ENCODE measurements at places on chromosomes 13 and 19. TPM values are rescaled to one million over a fixed set of nuclear protein-coding genes. Genes with fewer than 3 reads are reported as not detected.

DNA sequence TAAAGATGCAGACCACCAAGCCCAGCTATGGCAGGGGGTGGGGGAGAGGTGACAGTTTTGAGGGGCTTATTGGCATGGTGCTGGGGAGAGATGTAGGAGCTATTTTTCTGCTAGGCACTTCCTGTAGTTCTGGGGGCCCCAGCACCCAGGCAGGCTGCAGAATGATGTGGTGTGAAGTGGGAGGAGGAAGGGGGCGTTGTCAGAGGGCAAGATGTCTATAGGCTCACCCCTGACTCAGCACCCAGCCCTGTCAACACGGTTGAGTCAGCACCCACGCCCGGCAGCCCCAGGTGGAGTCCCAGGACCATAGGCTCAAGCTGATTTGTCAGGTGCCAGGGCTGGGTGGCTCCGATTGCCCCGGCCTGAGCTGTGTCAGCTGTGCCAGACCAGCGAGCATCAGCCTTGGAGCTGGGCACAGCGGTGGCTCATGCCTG is 5.8 kb downstream of the KLF2 start:
- peak; percentile 92 for DNase-seq

GSX1 gene
- not detected for total RNA-seq

GRCh38 chr13:70893832-70894231 is 785.6 kb upstream of the KLHL1 start:
- no peak for DNase-seq

DNA sequence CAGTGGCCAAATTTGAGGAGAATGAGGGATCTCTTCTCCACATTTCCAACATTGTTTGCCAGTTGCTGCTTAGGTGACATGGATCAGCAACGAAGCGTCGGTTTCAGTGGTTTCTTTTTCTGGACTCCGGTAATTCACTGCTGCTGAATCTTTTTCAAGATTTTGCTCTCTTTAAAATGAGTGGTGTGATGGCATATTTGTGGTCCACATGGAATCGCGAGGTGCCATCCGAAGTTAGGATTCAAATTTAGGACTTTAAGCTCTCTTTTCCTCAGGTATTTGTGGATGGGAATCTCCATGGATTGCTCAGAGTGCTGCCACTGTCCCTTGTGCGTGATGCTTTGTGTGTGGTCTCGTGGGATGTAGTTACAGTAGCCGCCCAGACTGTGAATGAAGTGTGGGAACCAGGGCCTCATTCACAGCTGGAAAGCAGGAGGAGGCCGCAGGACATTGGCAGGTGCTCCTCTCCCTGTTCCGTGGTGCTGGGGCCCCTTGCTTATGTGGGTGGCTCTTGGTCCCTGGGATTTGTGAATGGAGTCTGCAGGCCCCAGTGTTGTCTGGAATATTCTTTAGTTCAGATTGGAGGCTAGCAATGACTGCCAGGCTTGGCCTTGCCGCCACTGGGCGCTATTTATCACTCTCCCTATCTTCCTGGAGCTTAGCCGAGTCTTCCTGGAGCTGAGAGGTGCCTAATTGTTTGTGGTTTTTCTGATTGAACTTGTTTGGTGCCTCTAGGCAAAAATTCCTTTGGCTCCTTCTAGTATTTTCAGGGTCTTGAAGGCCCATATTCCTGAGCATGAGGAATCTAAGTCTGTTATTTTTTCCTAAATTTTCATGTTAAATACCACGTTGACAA is 1.5 kb downstream of the ILF3 start:
- DNase-seq, result peak; percentile 39

DNA sequence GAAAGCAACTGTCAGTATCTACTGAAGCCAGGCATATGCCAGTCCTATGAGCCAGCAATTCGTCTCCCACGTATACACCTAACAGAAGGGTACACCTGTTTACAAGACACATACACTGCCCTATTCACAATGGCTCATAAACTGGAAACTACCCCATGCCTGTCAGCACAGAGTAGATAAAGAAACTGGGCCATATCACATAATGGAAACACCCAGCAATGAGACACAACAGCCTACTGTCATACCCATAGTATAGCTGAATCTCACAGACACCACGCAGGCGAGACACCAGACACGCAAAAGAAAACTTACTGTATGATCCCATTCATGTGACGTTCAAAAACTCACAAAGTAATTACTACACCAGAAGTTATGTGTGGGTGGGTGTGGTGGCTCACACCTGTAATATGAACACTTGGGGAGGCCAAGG is 15.7 kb downstream of the NOSIP start:
- DNase-seq, result no peak

DNA sequence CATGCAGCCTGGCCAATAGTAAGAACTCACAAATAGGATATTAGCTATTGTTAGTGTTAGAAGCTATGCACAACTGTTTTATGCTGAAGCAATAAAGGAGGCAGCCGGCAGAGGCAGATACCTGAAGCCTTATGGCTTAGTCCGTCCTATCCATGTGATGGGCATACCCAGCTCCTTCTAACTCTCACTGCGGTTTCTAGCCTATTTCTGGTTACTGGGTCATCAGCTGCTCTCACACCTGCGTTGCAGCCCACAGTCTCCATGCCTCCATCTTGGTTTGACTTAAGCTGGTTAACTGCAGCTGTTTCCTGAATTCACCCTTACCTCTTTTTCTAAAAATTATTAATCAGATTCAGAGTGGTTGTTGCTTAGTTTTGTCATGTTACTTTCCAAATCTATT is 40.5 kb upstream of the CNMD start:
- no peak for DNase-seq

SERTM1 gene
- not detected for total RNA-seq

DNA sequence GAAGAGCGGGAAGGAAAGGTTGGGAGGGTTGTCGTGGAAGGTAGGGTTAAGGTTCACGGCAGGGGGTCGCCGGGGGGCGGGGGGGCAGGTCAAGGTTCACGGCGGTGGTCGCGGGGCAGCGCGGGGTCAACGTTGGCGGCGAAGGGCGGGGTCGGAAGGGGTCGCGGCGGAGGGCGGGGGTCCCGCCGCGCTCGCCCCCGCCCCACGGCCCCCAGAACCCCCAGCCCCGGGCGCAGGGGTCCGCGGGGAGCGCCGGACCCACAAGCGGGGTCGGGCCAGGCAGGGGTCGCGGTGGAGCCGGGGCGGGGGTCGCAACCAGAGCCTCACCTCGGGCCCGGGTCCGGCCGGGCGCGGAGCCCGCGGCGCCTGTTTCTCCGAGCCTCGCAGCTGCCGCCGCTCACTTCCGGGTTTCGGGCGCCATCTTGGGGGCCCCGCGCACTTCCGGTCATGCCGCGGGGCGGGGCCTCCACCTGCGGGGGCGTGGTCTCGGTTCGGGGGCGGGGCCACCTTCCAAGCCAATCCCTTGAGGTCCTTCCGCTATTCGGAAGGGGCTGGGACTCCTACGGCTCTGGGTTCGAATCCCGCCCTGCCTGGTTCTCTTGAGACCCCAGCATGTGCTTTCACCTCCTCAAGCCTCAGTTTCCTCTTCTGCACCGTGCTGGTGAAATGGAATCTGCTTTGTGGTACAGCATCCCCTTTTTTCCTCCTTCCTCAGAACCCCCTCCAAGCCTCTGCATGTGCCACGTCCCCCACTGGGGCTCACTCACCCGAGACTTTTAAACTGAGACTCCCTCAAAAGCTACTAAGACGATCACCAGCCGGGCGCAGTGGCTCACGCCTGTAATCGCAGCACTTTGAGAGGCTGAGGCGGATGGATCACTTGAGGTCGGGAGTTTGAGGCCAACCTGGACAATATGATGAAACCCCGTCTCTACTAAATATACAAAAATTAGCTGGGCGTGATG is at the start of gene SBNO2:
Gene SBNO2 (minus strand): TSS at position 424 of the 965 bp plus-strand sequence. CDS start 19,992 bp downstream, outside the sequence.
- peak; percentile 89 for DNase-seq

- DNase-seq, result no peak
Observed at GRCh38 chr13:65149687-65150086, 2080.4 kb downstream of the PCDH9 start.

SYDE1 gene
- 2.7 TPM for total RNA-seq

- DNase-seq, result no peak
Observed at GRCh38 chr13:43985422-43986072, 105.8 kb downstream of the LACC1 start.

GRCh38 chr19:10878253-10878652 is 6.9 kb downstream of the CARM1 start:
- DNase-seq, result no peak

GRCh38 chr13:24381541-24382265 is 72.3 kb downstream of the C1QTNF9 start:
- DNase-seq, result no peak

DNA sequence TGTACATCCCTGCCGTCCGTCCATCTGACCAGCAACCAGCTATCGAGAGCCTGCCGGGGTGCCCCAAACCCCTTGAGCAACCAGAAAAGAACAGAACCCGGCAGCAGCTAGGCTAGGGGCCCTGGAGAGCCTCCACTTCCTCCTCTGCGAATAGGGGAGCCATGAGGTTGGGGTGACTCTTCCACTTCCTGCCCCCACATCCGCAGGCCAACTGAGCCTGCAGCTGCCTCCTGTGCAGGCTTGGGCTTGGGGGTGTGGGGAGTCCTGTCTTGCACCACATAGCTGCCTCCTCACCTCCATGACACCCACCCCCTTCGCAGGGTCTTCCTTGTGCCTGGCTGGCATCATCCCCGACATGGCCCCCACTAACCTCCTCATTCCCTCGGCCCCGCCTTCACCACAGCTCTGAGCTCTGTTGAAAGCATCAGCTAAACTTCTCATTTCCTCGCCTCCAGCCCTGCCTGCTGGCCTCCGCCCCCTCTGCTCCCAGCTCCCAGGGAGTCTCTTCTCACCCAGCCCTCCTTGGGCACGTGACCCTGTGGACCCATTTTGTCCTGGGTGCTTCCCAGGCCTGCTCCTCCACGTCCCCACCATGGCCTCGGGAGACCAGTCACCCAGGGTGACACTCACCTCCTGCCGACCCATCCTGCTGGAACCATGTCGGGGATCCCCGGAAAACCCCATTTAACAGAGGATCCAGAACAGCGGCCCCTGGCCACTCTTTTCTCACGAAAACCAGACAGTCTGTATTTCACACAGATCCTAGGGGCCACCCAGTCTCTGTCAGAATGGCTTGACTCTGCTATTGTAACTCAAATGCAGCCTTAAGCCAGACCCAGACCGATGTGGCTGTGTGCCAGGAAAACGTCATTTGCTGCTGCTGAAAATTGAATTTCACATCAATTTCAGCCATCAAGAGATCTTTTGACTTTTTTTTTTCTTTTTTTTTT is 50.4 kb downstream of the MYO9B start:
- DNase-seq, result no peak

ZNF776 gene
- total RNA-seq, result 16.9 TPM

All from PC-9 (cell line).